ENCODE measurements at places on chromosomes 5 and 9. TPM values are rescaled to one million over a fixed set of nuclear protein-coding genes. Genes with fewer than 3 reads are reported as not detected.

DMRT1 gene
- 85.9 TPM for total RNA-seq

FBN2 gene
- total RNA-seq = 6.6 TPM

NCS1 gene
- 28.5 TPM for total RNA-seq

ANGPTL2 gene
- 17.3 TPM for total RNA-seq

HABP4 gene
- 24.3 TPM for total RNA-seq

ANKRD34B gene
- 0.18 TPM for total RNA-seq

LURAP1L gene
- 2.7 TPM for total RNA-seq

ADCY2 gene
- 17.7 TPM for total RNA-seq

OBP2B gene
- total RNA-seq = 35.2 TPM

TERT gene
- not detected for total RNA-seq

IL3 gene
- total RNA-seq = not detected

PRRC1 gene
- 37.0 TPM for total RNA-seq

LYSMD3 gene
- 18.0 TPM for total RNA-seq

PCDHB12 gene
- 0.32 TPM for total RNA-seq

PDE8B gene
- total RNA-seq = 25.6 TPM

- DNase-seq = no peak
These were observed 70.5 kb upstream of the NTRK2 start for GRCh38 chr9:84598921-84599636.

GRCh38 chr5:126300293-126300692 lies 122.9 kb upstream of the GRAMD2B start:
- DNase-seq = no peak

DNA sequence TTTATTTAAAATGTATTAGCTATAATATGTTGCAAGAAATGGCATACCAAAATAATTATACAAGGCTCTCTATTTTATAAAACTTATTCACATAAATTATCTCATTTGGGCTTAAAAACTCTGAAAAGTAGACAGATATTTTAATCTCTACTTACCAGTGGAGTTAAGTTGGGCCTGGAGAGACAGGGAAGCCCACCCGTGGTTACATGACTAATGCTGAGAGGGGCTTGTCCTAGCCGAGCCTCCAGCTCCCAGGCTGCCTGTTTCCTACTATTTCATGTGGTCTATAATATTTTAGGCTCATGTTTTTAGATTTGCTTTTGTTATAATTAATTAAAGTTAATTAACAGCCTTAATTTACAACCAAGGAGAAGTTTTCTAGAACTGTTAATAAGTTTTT lies 20.9 kb upstream of the ASPN start:
- DNase-seq = no peak

DNA sequence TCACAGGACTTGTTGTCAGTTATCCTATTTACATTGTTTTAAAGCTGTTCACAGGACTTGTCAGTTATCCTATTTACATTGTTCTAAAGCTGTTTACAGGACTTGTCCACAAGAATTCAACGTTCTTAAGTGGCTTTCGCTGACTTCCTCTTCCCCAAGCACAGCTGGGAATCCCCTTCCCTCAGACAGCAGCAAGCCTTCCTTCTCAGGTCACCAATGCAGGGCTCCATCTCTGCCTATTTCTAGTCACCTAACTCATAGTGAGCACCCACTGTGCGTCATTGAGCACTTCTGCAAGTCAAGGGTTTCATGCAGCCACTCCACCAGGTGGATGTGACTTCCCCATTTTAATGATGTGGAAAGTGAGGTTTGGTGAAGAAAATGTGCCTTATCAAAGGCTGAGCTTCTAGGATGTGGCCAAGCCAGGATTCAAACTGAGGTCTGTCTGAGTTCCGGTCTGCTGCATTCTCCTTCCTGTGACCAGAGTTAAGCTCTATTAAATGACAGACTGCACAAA lies 109.8 kb upstream of the ZNF462 start:
- no peak for DNase-seq

DNA sequence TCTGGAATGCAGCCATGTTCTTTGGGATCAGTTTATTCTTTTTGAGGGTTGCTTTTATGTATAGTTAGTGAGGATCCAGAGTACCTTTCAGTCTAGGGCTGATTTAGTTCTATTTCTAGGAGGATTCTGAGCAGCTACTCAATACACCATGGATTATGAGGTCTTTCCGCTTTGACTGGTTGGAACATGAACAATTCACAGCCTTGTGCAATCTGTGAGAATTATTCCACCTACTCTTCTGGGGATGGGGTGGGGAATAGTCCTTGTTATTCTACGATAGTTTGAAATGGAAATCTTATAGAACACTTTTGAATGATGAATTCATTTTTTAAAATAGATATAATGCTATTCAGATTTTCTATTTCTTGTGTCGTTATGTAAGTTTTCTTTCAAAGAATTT lies 212.3 kb upstream of the ARRDC3 start:
- no peak for DNase-seq

GRCh38 chr5:2523180-2523579 lies 228.3 kb downstream of the IRX2 start:
- no peak for DNase-seq

DNA sequence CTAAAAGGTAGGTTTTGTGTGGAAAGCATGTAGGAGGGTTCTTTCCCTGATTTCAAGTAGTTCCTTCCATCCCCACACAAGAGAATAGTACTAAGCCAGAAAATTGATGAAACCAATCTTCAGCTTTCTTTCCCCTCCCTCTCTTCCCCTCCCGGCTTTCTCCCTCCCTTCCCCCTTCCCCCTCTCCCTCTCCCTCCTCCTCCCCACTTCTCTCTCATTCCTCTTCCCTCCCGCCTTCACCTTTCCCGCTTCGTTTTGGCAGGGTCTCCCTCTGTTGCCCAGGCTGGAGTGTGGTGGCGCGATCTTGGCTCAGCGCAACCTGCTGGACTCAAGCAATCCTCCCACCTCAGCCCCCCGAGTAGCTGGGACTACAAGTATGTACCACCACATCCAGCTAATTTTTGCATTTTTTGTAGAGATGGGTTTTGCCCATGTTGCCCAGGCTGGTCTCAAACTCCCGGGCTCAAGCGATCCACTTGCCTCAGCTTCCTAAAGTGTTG lies 85.8 kb downstream of the ZCCHC7 start:
- DNase-seq = no peak

DNA sequence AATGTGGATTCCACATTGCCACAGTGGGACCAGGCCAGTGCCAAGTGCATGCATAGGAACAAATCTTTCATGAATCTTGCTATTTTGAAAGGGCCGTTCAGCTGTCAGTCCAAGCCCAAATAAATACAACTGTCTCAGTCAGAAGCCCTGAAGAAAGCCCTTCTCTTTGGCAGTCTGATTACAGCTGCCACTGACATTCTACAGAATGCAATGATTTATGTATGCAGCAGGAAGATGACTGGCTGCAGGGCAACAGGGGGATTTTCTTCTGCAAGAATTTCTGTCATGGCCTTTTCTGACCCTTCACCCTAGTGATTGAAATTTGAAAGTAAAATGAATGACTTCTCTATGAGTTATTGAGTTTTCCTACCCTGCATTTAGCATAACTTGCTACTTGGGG lies 86.7 kb upstream of the FER start:
- DNase-seq = no peak

- no peak for DNase-seq
These were observed 252.2 kb downstream of the SLF1 start for GRCh38 chr5:94870511-94871183.

GRCh38 chr9:110040788-110041187 lies 167.2 kb downstream of the C9orf152 start:
- no peak for DNase-seq

DNA sequence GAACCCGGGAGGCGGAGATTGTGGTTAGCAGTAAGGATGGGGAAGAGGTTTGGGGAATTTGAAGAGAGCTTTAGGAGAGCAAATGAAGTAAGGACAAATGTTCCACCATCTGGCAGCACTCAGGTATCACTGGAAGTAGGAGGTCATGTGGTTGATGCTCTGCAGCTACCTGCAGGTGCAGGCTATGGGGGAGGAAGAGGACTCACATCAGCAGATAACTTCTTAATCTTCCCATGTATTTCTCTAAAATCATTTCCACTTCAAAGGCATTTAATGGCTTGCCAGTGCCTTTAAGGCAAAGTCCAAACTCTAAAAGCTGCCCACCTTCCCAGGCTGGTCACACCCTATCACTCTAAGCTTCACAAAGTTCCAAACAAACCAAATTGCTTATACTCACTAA lies 8.1 kb upstream of the HAVCR1 start:
- no peak for DNase-seq

- DNase-seq = no peak
These were observed 154.4 kb downstream of the GLIS3 start for GRCh38 chr9:4145482-4145881.

DNA sequence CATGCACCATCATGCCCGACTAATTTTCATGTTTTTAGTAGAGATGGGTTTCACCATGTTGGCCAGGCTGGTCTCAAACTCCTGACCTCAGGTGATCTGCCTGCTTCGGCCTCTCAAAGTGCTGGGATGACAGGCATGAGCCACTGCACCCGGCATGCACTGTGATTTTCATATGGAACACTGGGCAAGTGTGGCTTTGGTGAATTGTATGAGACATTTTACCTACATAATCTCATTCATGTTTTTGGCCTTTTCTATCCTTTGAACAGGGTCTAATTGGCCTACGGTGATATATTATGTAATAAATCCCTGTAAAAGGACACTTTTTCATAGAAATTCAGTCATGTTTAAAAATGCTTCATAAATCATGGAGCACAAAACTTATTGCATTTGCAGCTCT lies 128.7 kb upstream of the SEMA6A start:
- no peak for DNase-seq

DNA sequence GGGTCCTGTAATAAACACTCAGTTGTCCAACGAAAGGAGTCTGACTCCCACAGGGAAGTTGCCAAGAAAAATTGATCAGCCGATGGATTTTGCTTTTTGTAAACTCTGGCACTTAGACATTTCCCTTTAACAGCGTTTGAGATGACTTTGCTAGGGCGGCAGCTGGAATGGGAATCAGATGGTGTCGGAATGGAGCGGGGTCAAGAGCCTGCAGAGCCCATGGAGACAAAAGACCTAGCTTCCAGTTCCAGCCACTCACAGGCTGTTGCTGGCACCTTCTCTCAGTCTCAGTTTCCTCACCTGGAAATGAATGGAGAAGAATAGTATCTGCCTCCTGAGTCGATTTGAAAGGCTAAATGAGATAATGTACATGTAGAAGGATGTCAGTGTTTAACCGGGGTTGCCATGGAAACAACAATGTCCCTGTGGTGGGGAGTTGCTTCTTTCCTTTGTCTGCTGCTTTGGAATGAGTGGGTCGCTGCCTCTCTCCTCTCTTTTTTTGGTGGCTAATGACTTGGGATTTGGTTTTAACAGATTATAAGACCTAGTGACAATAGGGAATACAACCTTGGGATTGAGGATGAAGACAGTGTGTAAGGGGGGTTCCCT lies 137.4 kb downstream of the GAS1 start:
- DNase-seq = no peak

- DNase-seq = no peak
These were observed 135.3 kb downstream of the CETN3 start for GRCh38 chr5:90274216-90274615.

- no peak for DNase-seq
These were observed 163.1 kb downstream of the PBX3 start for GRCh38 chr9:125910286-125910685.

DNA sequence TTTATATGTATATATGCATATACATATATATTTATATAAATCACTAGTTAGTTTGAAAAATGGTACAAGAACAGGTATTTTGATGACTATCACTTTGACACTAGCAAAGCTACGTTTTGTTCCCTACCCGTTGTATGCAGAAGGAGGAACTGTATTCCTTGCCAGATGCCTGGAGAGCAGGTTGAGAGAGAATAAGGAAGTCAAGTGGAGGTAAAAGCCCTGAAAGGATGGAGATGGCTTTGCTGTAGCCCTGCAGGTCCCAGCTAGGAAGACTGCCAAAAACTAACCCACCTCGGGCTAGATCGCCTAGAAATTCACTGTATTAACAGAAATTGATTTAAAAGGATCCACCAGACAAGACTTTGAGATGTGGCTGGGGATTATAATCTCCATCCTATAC lies 229.3 kb downstream of the RFX3 start:
- DNase-seq = no peak

- no peak for DNase-seq
These were observed 127.3 kb downstream of the ZNF608 start for GRCh38 chr5:124619121-124619520.

GRCh38 chr9:121599872-121600585 lies 51.4 kb upstream of the DAB2IP start:
- peak; percentile 15 for DNase-seq

DNA sequence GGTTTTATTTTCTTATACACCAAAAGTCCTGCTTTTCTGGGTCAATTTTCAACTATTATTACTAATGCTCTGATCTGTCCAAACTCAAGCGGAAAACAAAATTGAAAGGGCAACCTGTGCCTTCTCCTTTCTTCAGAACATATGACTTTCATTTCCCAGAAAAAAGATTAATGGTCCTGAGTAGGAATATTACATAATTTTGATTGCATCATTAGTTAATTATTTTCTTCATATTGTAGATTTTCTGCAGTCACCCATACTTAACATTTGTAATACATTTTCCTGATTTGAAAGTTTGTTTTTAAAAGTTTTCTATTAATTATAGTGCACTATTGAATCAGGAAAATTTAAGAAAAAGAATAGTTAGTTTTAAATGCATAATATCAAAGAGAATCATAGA lies 1.7 kb upstream of the PCDHB8 start:
- no peak for DNase-seq

DNA sequence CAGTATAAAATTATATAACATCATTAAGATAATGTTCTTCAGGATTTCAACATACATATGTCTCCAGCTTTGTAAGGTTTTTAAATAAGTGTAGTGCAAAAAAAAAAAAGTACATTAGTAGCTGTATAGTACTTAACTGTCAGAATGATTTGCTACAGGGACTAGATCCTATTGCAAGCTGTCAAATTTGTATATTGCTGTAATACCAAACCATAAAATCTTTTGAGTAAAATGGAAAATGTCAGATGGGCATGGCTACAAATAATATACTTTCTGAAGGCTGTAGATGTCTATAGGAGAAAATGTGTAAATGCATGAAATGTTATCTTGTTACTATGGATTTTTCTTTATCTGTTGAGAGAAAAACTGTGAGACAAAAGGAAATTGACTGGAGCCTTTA lies 298.5 kb downstream of the KDM4C start:
- DNase-seq = no peak

- no peak for DNase-seq
These were observed 8.3 kb downstream of the N4BP3 start for GRCh38 chr5:178121391-178122276.
